ENCODE measurements at places on chromosomes 11 and 22.
A peak's percentile ranks its signal among the peaks of the same experiment; 100 is the strongest.

DNA sequence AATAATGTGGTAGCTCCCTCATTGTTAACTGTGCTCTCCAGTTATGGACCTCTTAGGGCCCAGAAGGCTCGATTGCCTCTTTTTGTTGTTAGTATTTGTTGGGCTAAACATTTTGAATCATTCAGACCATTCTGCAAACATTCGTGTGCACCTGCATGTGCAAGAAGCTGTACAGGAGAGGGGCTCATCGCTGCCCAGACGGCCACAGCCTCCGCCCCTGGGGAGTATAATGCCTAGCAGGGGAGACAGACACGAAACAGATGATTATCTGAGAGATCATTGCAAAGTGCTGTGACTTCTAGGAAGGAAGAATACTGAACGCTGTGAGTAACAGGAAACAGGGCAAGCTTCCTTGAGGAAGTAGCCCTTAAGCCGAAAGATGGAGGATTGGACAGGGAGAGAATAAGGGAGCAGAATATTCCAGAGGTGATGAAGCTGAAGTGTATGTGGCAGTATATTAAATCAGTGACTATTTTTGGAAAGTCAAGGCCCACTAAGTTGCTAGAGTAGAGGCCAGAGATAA is 123.3 kb upstream of the RASSF10 start:
- DNase-seq = no peak

GRCh38 chr11:40268551-40268950 is 1190.9 kb downstream of the LRRC4C start:
- DNase-seq = no peak

- DNase-seq = no peak
Measured at GRCh38 chr11:101509922-101510321, 73.9 kb downstream of the TRPC6 start.

DNA sequence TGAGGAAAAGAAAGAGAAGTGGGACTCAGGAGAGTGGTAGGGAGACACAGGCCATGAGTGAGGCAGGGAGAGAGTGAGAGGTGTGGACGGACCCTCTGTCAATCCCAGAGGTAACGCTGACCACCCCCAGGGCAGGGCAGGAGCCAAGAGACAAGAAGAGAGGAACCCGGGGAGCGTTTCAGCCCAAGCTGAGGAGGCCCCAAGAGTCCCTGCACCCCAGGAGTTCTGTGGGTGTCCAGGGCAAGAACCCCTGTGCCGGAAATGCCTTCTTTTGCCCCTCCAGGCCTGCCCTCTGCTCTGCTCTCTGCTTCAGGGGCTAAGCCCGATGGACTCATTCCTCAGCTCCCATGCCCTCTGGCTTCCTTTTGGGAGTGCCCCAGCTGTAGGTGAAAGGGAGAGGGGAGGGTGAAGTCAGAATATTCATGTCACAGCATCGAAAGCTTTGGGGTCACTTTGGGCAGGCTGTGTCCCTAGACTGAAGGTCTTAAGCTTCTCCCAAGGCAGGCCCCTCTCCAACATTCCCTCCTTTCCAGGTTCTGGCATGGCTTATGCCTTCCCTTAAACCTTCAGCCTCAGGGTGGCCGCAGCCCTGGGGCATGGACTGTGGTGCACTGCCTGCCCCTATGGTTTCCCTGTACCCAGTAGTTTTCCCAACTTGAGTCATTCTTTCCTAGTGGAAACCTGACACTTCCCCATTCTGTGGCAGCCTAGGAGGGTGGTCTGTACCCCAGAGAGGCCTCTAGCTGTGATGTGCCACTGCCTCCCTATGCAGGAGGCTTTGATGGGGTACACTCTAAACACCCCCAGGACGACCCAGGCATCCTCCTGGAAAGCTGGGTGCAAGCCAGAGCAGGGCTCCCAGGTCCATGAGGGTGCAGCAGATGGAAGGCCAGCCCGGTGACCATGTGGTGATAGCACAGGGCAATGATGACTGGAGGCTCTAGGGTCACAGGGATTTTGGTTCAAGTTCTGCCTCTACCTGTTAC is 27.1 kb downstream of the MYEOV start:
- DNase-seq = no peak

GRCh38 chr11:8617063-8617462 is 23.0 kb upstream of the STK33 start:
- no peak for DNase-seq

GRCh38 chr11:132914600-132914999 is 617.7 kb downstream of the OPCML start:
- DNase-seq = no peak

GRCh38 chr11:95608093-95608492 is 181.5 kb downstream of the FAM76B start:
- no peak for DNase-seq

- no peak for DNase-seq
Measured at GRCh38 chr11:74453373-74453975, 13.9 kb downstream of the KCNE3 start.

DNA sequence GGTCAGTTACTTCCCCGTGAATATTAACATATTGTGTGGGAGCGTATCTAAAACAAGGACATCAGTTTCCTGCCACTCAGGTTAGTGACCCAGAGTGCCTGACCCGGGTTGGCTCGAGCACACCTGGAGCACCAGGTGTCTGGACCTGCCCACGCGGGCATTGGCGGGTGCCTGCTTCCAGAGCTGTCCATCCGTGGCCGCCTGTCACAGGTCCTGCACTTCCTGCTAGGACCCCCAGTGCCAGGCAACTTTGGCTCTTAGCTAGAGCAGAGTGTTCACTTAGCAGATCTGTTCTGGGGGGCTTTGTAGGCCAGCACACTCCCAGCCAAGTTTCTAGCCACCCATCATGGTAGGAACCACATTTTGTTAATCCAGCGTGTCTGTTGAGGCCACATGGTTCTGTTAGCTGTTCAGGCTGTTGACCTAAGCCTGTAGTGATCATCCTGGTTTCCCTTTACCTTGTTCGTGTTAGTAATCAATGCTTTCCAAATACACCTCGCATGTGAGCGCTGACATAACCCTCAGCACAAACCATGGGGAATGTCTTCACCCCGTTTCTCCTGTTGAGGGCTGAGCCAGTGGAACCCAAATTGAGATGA is 29.5 kb downstream of the MOV10L1 start:
- no peak for DNase-seq

DNA sequence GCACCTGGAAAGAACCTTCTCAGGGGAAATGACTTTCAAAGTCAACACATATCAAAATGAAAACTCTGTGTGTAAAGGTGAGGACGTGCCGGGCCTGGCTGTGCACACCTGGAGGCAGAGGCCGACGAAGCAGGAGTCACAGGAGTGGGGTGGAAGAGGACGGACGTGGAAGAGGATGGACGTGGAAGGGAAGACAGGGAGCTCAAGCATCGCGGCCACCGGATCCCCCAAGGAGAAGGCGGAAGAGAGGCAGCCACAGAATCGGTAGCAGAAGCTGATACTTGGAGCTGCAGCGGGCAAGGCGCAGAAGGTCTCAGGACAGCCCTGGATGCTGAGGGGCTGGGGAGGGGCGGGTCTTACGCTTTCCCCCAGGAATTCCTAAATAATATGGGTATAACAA is 519.8 kb downstream of the BRD1 start:
- no peak for DNase-seq

GRCh38 chr11:103031834-103032233 is 60.1 kb downstream of the DCUN1D5 start:
- DNase-seq = no peak

- DNase-seq = no peak
Measured at GRCh38 chr11:110176366-110177085, 83.3 kb downstream of the ZC3H12C start.

DNA sequence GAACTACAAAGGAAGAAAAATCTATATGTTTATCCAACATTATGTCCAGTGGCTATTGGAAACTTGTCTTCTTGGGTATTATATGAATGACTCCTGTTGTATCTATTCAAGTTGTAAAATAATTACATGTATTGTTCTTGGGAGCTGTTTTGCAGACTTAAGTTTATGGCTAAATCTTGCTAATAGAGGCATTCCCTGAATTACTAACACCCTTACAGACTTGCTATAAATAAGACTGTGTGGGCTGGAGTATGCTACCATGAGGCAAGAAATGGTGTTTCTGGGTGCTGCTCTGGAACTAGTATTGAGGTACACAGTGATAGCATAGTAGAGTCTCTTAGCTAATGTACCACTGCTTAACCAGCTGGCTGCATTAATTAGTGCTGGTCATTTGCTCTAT is 155.1 kb downstream of the HIPK3 start:
- DNase-seq = no peak

GRCh38 chr11:125976156-125976555 is 30.3 kb downstream of the VSIG10L2 start:
- no peak for DNase-seq

- peak; percentile 6 for DNase-seq
Measured at GRCh38 chr11:74397501-74398243, 561 bp downstream of the PGM2L1 start.

- DNase-seq = no peak
Measured at GRCh38 chr11:78038697-78039313, 15.7 kb upstream of the KCTD14 start.

GRCh38 chr11:120144501-120144900 is 6.6 kb upstream of the TRIM29 start:
- no peak for DNase-seq

GRCh38 chr11:72075109-72075508 is 5.2 kb downstream of the NUMA1 start:
- no peak for DNase-seq

GRCh38 chr22:27581688-27582087 is 219.9 kb downstream of the MN1 start:
- no peak for DNase-seq

DNA sequence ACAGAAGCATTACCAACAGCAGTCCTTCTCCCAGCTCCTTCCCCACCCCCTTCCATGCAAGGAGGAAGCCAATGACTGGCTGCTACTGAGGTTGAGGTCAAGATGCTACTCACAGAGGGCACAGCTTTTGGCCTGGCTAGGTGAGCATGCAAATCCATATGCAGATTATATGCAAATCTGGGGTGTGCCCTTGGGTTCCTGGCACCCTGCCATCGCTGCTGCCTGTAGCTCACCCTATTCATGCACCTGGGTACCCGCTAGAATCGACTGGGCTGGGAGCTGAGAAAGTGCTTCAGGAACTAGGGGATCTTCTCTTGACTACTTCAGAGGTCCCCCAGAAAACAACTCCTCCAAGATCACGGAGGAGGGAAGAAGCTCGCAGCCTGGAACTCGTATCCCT is 4.0 kb downstream of the DSCAML1 start:
- no peak for DNase-seq

- no peak for DNase-seq
Measured at GRCh38 chr11:121928597-121929580, 187.1 kb downstream of the BLID start.

DNA sequence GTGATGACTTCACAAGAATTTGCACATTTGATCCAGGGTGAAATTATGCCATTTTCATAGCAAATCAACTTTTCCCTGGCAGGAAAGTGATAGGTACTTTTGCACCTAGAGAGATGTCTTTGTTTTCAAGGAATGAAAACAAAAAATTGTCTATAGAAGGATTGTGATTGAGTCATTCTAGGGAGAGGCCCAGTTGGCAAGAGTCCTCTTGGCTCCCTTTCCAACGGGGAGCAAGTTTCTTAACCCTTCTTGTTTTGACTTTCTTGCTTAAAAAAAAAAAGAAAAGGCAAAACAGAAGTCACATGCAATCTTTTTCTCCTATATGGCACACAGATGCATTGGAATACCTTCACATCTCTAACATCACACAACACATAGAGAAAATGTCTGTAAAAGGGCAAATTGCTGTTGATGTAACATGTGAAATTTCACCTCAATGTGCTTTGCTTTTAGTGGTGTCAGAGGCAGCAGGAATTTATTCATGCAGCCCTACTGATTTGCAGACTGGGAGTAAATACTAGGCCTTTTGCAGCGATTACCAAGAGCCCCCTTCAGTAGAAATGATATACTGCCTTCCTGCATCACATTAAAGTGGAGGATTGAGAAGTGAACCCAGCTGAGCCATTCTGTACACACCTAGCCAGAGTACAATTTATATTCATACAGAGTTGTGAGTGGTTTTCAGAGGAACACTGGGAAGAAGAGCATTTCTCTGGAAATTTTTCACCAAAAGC is 290.7 kb upstream of the MPPED2 start:
- no peak for DNase-seq

DNA sequence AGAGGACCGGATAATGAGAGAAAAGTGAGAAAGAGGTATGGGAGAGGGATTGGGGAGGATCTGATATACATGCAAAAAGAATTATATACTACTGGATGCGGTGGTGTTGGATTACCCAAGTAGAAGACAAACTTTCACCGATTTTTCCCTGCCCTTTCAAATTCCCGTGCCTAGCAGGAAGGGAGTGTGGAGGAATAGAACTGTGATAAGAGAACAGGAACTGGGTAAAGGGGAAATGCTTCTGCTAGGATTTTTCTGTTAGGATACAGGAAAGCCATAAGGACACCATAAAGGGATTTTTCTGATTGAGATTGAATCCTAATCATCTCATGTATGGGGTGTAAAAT is 480 bp upstream of the MTMR2 start:
- DNase-seq = no peak

DNA sequence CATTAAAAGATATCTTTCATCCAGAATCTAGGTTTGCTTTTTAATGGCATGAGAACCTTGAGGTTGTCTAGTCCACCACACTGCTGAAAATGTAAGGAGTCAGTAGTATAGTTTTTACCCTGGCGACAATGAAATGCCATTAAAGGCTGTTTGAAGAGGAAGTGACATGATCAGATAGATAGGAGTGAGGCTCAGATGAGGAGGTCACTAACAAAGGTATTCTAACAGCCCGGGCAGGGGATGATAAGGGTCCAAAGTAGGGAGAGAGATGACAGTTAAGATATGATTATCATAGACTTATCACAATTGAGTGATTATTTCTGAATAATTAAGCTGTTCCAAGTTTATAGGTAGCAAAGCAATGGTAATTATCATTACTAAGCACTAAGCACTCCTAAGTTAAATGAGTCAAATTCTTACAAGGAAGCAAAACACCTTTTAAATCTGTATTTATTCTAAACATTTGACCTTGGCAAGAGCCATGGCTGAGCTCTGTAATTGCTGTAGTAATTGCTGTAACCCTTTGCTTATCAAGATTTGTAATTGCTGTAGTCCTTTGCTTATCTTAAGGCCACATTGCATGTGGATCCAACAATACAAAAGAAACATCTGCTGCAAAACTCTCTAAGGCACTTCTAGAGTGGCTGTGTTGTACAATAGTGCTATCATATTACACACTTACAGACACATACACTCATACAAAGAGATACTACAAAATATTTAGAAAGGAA is 92.6 kb downstream of the ENTHD1 start:
- DNase-seq = no peak

GRCh38 chr11:47204637-47204989 is 10.2 kb upstream of the DDB2 start:
- DNase-seq = no peak

DNA sequence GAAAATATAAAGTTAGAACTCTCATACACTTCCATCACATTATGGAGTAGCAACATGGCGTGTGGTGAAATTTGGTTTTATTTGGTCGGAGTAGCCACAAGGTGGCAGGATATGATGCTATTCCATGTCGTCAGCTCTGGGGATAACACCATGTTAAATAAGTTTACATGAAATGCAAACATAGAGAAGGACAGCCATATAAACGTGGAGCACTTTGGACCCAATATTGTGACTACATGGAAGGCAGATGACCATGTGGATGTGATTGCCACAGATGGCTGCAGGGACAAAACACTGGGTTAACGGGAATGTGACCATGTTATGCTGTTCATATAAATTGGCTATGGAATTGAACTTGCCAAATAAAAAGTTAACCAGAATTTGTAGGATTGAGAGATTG is 21.0 kb downstream of the OR5M11 start:
- DNase-seq = no peak
